Right lobe of liver (tissue), 6 donors: ENCODE measurements at places on chromosomes 1 and 21.
A peak's percentile ranks its signal among the peaks of the same experiment; 100 is the strongest.

- no peak overlapping the region for H3K27ac ChIP-seq
- no peaks in the 10 kb centered on the region for H3K36me3 ChIP-seq
- H3K4me3 ChIP-seq: no peak overlapping the region
- no peaks in the 10 kb centered on the region for H3K27me3 ChIP-seq
Observed at GRCh38 chr1:245957427-245957826, 549.7 kb downstream of the SMYD3 start.

DNA sequence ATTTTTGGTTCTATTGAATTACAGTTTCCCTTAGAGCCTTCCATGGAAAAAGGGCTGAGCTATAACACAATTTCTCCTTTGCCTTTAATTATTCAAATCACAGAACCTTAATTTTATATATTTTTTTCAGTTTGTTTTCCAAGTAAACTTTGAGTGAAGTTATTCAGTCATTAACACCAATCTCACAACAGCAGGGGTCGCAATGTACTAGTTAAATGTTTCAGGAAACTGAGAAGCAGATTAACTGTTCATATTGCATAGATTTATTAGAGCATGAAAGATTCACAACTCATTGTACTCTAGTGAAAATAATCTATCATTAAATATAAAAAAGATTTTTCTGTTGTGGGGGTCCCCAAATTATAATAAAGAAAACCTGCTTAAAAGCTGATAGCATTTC lies 64.1 kb downstream of the KIFAP3 start:
- no peaks in the 10 kb centered on the region for H3K27me3 ChIP-seq
- no peaks in the 10 kb centered on the region for H3K4me1 ChIP-seq
- H3K4me3 ChIP-seq: no peak overlapping the region
- no peak overlapping the region for H3K27ac ChIP-seq
- no peaks in the 10 kb centered on the region for H3K36me3 ChIP-seq

DNA sequence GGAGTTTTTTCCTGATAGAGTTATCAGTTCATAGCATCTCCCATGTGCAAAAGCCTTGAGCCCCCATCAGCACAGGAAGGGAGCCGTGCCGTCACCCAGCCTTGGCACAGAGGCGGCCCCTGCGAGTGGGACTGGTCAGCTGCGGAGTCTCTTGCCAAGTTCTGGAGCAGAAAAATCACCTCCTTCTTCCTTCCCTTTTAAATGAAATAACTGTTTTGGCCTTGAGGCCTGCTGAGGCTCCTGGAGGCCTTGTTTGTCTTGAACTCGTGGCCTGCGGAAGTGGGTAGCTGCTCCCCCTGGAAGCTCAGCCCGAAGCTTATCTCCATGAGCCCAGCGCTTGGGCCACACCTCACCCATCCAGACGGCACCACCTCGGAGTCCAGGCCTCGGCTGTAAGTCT lies 145.7 kb upstream of the TMEM51 start:
- no peak overlapping the region for H3K27ac ChIP-seq
- H3K27me3 ChIP-seq: no peaks in the 10 kb centered on the region
- H3K4me1 ChIP-seq: peaks cover 4% of the 10 kb centered on the region
- no peaks in the 10 kb centered on the region for H3K36me3 ChIP-seq
- no peak overlapping the region for H3K4me3 ChIP-seq

DNA sequence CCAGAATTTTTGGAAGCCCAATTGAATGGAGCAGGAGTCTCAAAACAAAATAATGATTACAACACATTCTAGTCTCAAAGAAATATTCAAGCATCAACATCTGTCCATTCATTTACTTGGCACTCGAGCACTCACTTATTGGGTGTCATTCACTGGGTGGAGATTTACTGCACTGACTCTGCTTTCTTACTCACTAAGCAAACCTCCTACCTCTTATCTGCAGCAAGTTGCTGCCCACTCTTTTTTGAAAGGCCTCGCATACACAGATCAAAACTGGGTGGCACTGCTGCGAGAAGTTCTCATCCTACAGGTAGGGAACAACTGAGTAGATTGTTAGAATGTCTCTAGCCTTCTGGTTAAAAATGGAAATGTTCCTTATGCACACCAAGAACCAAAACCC lies 18.0 kb downstream of the RHBDL2 start:
- DNase-seq: no peak
- no peaks in the 10 kb centered on the region for H3K36me3 ChIP-seq
- H3K27ac ChIP-seq: no peak overlapping the region
- H3K4me1 ChIP-seq: no peaks in the 10 kb centered on the region

DNA sequence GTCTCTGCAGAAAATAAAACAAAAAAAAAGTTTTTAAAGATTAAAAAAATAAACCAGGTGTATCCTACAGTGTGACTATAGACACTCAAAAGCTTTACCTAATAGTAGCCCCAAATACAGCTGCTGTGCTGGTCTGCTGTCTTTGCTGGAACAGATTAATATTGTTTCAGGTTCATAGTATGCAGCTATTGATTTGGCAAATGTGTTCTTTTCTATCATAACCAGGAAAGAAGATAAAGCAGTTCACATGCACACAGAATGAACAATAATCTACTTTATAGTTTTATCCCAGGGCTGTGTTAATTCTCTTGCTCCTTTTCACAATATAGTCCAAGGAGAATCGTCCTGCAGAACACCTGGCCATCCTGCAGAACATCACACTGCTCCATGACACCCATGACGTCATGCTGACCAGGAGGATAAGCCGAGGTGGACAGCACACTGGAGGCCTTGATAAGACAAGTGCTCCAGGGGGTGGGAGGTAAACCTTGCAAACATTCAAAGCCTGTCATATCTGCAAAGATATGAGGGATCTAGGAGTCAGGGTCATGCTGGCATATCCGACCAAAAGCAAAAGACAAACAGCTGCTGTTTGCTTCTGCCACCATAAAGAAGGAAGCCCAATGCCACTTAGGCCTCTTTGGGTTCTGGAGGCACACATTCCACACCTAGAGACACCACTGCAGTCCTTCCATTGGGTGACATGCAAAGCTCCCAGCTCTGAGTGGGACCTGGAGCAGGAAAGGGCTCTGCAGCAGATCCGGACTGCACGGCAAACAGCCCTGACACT lies 86.1 kb upstream of the SLC2A1 start:
- no peaks in the 10 kb centered on the region for H3K27me3 ChIP-seq
- no peak overlapping the region for H3K4me3 ChIP-seq
- no peak for DNase-seq
- H3K27ac ChIP-seq: no peak overlapping the region
- H3K36me3 ChIP-seq: no peaks in the 10 kb centered on the region

DNA sequence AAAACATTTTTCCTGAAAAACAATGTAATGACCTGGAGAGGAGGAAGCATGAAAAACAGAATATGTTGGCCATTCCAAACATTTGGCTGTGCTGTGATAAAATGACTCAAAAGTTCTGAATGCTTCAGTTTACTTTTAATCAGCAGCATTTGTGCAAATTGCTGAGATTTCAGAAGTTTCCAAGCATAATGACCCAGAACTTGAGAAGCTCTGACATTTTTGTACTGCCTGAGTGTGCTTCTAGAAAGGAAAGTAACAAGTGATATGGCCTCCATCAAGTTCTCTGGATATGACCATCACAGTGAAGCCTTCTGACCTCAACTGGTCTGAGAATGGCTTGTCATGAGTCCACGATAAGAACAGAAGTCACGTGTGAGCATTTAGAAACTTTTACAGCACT lies 283.4 kb upstream of the ZRANB2 start:
- no peak overlapping the region for H3K4me3 ChIP-seq
- H3K27me3 ChIP-seq: no peaks in the 10 kb centered on the region
- no peaks in the 10 kb centered on the region for H3K4me1 ChIP-seq
- H3K36me3 ChIP-seq: no peaks in the 10 kb centered on the region
- no peak for DNase-seq
- no peak overlapping the region for H3K27ac ChIP-seq

DNA sequence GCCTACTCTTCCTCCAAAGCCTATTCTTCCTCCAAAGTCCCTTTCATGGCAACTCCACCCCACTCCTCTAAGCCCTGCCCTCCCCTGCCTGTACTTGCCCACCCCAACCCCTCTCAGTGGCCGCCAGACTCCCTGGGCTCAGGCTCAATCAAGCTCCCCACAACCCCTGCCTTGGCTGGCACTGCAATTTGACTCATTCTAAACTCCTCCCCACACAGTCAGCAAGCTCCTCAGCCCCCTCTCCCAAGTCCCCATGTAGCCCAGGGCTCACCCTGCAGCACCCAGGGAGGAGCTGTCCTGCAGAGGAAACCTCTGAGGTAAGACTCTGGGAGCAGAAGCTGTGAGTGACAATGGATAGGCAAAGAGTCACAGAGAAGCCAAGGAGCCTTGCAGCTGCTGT lies 3.6 kb upstream of the VSIG8 start:
- H3K27ac ChIP-seq: no peak overlapping the region
- no peak overlapping the region for H3K4me3 ChIP-seq
- no peaks in the 10 kb centered on the region for H3K36me3 ChIP-seq

GRCh38 chr1:9792156-9793042 lies 31.4 kb downstream of the CLSTN1 start:
- DNase-seq: no peak
- no peaks in the 10 kb centered on the region for H3K4me1 ChIP-seq
- no peaks in the 10 kb centered on the region for H3K27me3 ChIP-seq

DNA sequence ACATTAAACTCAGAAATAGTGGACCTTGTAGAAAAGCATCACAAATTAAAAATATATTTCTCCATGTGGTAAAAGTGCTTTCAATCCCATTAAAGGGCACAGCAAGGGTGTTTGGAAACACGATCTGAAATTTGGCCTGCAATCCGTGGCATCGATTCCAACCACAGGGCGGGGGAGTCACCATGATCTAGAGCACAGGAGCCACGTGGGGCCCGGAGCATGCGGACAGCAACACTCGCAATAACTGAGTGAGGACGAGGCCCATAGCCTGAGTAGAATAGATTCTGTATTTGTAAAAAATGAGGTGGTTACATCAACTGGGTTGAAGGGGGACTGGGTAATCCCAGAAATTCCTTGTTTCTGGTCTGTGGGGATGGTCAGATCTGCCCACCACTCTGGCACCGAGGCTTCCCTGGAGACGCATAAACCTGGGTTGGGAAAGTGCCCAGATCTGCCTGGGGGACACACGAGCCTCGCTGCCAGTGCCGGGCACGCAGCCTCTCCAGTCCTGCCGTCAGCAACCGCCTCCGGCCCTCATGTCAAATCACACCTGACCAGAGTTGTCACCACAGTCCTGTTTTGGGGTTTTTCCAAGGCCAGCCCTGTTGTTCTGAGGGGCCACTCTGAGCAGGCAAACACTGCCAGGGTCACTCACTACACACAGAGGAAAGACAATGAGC lies 104.3 kb downstream of the PGBD5 start:
- no peaks in the 10 kb centered on the region for H3K36me3 ChIP-seq
- H3K27ac ChIP-seq: no peak overlapping the region
- H3K27me3 ChIP-seq: no peaks in the 10 kb centered on the region
- H3K4me3 ChIP-seq: no peak overlapping the region

DNA sequence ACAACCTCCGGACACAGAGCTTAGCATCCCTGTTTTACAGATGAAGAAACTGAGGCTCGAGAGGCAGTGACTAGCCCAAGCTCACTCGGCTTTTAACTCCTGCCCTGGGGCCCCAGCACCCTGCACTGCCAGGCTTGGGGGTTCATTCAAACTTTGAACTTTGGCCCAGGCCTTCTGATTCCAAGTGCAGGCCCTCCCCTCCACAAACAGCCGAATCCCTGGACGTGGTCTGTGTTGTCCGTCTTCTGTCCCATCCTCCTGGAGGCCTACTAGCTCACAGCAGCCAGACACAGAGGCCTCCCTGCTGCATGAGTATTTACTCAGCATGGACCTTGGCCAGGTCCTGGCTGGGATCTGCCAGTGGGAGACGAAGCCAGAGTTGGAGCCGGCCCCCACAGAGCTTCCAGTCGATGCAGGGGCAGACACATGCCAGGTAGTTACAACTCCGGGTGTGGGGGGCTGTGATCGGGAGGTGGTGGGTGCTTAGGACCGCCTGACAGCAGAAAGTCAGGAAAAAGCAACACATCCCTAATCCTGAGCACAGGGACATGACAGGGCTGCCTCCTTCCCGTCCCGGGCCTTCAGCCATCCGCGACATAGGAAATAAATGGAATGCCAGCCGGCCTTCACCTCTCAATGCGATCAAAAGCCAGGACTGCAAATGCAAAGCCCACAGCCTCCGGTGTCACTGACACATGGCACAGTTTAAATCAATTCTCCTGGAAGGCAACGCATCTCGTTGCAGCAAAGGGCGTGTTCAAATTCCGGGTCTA lies 7.4 kb downstream of the IFFO2 start:
- DNase-seq: peak; percentile 74
- peak overlapping the region; percentile 10 for H3K4me3 ChIP-seq
- H3K4me1 ChIP-seq: peaks cover 55% of the 10 kb centered on the region
- no peaks in the 10 kb centered on the region for H3K27me3 ChIP-seq
- no peaks in the 10 kb centered on the region for H3K36me3 ChIP-seq
- H3K27ac ChIP-seq: peak overlapping the region; percentile 84

DNA sequence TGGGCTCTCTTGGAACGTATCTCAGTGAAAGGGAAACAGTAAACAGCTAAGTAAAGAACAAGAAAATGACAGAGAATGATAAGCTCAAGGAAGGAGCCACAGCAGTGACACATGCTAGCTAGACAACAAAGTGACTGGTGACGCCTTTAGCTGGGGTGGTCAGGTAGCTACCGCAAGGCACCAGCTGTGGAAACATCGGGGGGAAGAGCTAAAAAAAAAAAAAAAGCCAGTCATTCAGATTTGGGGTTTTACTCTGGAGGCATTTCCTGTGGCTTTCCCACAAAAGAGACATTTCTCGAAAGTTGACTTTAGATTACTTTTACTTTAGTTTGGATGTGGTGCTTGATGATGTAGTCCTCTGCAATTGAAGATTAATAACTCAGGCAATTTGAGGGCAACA lies 2.1 kb downstream of the FHAD1 start:
- H3K36me3 ChIP-seq: no peaks in the 10 kb centered on the region
- no peak for DNase-seq
- no peaks in the 10 kb centered on the region for H3K4me1 ChIP-seq
- H3K27me3 ChIP-seq: no peaks in the 10 kb centered on the region

DNA sequence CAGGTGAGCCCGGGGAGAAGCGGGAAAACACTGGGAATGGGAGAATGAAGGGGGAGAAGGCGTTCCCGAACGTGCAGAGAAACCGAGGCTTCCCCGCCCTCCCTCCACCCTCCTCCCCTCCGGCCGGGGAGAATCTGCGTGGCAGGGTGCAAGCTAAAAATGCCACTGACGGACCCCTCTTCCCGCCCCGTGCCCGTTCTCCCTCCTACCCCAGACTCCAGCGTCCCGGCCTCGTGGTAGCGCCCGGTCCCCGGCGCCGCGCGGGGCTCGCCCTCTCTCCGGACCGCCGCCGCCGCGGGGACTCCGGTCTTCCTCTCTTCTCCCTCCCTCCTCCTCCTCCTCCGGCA lies 81.6 kb upstream of the AK4 start:
- no peaks in the 10 kb centered on the region for H3K27me3 ChIP-seq
- no peaks in the 10 kb centered on the region for H3K36me3 ChIP-seq
- peak overlapping the region; percentile 100 for H3K27ac ChIP-seq
- H3K4me3 ChIP-seq: peak overlapping the region; percentile 76

- no peak overlapping the region for H3K27ac ChIP-seq
- H3K36me3 ChIP-seq: no peaks in the 10 kb centered on the region
- no peaks in the 10 kb centered on the region for H3K27me3 ChIP-seq
- H3K4me3 ChIP-seq: no peak overlapping the region
- no peaks in the 10 kb centered on the region for H3K4me1 ChIP-seq
Observed at GRCh38 chr1:54337928-54338327, 68.3 kb downstream of the SSBP3 start.
